GM12865 (cell line): ENCODE measurements at places on chromosomes 6 and 20.

- no peak for DNase-seq
These were observed 10.6 kb upstream of the FUCA2 start for GRCh38 chr6:143522039-143522600.

DNA sequence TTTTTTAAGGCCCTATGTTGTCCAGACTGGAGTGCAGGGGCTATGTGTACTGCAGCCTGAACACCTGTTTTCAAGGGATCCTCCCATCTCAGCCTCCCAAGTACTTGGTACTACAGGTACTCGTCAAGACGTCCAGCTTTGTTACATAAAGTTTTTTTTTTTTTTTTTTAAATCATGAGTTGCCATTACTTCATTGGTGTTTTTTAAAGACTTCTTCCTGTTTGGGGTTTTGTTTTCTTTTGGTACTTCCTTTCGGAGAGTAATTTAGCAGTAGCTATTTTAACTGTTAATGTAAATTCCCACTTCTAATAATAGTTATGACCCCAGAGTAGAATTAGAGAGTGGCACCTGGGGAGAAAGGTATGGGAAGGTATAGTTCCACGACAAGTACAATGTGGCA lies 10.5 kb downstream of the ZNFX1 start:
- DNase-seq, result peak; percentile 50

- DNase-seq, result no peak
These were observed 68.7 kb upstream of the MYL9 start for GRCh38 chr20:36472637-36473090.

GRCh38 chr6:22069306-22069800 lies 227.5 kb downstream of the PRL start:
- DNase-seq, result no peak

- peak; percentile 46 for DNase-seq
These were observed 514 bp downstream of the TCFL5 start for GRCh38 chr20:62860924-62861691.

- DNase-seq, result no peak
These were observed 916 bp upstream of the PPP1R11 start for GRCh38 chr6:30066082-30066481.

DNA sequence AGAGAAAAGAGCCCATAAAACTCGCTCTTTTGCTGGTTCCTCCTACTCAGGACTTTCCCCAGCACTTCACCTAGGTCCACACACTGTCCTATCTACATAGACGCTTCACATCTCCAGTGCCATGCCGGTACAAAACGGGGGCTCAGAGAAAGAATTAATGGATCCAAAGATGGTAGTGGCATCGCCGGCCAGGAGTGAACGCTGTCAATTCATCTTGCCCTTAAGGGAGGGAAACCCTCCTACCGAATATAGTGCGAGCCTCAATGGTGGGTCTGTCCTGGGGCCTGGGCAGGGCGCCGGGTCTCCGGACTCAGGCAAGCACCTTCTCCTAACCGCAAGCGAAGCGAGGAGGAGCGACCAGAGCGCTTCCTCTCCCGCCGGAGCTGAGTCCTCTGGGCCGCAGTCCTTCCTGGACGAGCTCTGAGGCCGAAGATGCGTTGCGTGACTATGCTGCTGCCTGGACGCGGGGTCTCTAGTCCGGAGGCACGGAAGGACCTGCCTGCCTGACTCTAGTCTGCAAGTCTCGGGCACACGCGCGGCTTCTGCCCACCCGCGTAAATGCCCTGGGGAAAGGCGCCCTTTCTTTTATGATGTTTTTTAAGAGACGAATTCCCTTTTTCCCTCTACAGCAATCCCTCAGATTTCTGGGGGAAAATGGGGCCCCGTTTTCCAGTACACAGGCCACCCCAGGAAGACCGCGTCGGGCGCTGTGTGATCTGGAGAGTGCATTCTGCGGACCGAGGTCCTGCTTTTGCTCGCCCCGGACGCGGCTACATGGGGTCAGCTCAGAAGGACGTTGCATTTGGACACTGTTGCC lies 100.1 kb upstream of the PRDM1 start:
- DNase-seq, result no peak

DNA sequence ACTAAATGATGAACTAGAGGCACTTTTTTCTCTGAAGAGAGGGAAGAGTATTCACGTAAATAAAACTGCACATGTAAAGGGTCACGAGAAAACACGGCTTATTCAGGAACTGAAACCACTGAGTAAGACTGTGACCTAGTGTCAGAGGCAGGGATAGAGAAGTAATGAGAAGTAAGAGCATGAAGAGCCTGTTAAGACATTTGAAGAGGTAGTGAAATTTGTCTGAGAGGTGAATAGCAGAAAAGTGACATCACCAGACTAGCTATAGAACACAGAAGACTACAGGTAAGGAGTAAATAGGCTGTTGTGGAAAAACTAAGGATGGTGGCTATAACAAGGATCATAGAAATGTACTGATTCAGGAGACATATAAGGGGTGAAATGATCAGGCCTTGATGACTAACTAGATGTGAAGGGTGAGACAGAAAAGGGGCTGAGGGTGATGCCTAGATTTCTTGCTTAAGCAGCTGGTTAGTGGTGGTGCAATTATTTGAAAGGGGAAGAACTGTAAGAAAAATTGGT lies 76.8 kb downstream of the REV3L start:
- DNase-seq, result peak; percentile 91

DNA sequence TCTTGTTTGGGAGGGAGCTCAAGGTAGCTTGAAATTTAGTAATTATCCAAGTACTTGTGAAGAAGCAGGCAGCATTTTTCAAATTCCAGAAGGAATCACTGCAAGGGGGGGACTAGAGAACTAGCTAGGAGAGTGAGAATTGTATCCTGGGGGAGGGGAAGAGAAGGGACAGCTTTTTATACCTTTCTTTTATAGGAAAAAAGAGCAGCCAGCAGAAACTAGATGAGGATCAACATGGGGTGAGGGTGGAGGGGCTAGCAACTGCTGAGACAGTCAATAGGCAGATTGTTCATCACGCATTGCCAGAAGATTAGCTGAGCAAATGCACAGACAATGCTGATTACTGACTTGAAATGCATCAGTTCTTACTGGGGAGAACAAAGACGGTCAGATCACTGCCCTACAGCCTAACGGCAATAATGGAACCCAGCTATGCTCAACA lies 514.3 kb upstream of the CITED2 start:
- DNase-seq, result no peak

GRCh38 chr6:154229786-154230185 lies 126.8 kb downstream of the IPCEF1 start:
- peak; percentile 74 for DNase-seq

DNA sequence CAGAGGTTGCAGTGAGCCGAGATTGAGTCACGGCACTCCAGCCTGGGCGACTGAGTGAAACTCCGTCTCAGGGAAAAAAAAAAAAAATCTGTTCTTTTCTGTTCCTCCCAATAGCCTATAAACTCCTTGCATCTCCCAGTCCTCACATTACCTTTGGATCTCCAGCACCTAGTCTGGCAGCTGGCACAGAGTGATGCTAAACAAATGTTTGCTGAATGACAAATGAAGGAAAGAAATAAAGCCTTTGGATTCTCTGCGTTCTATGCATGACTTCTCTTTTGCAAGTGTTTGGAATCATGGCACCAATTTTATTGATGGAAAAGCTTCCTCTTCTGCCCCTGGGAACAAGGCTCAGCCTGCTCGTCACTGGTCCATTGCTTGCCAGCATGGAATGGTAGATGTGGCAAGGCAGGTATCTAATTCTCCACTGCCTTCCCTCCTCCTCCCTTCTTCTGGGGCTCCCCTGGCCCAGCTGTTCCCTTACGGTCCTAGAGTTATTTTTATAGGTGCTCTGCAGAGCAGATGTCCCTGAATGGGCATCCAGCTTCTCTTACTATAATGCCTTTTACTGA lies 53.6 kb upstream of the FYN start:
- DNase-seq, result no peak

DNA sequence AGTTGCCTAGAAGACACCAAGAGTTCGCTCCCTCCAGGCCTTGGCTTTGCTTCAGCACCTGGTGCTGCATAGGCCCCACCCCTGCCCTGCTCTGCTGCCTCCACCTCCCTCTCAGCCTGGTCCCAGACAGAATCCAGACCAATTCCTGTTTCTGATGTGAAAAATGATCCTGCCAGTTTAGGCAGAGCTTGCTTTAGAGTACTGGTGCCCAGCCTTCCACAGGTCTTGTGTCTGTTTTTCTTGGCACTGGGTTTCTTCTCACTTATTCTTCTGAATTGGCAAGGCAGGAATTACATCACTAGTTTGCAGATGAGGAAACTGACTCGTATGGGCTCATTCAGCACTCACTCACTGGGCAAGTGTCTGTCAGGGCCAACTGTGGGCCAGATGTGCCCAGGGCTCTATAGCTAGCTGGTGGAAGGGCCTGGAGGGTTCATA lies 53.0 kb downstream of the HLA-A start:
- DNase-seq, result no peak

- no peak for DNase-seq
These were observed 55.8 kb upstream of the HIVEP2 start for GRCh38 chr6:143000811-143001210.

- DNase-seq, result no peak
These were observed 63.6 kb upstream of the SYNDIG1 start for GRCh38 chr20:24405810-24406209.

GRCh38 chr20:10994991-10995700 lies 321.3 kb upstream of the JAG1 start:
- no peak for DNase-seq

GRCh38 chr6:45979311-45979710 lies 36.3 kb downstream of the CLIC5 start:
- DNase-seq, result no peak

- DNase-seq, result no peak
These were observed 465.1 kb upstream of the CHD6 start for GRCh38 chr20:42083280-42083679.

- DNase-seq, result no peak
These were observed 69.7 kb downstream of the EFHC1 start for GRCh38 chr6:52489881-52490280.

- DNase-seq, result no peak
These were observed 58.8 kb upstream of the APCDD1L start for GRCh38 chr20:58573986-58574385.

DNA sequence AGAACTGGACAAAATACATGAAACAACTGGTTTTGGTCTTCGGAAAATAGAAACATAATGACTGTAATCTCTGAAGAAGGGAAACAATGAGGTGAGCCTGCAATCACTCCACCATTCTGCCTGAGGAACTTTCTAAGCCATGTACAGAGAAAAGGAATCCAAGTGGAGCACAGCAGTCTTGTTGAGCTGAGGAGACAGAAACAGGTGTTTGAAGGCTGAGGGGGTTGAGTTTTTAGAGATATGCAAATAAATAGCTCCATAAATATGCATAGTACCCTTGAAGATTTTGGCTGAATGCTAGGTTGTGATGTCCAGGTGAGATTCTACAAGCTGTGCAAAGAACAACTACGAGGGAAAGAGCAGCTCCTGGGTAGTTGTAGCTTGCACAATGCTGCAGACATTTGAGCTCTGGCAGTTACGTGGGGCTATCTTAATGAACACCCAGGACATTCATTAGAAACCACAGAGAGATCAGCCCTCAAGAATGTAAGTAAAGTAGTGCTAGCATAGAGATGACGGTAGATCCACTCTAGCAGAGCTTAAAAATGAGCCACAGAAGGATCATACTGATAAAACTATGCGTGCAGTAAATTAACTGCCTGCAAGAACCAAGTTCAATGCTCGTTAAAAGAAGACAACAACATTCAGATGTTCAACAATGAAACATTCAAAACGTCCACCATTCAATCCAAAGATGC lies 24.3 kb downstream of the TUBB2B start:
- peak; percentile 60 for DNase-seq

- DNase-seq, result no peak
These were observed 42.9 kb upstream of the UST start for GRCh38 chr6:148703900-148704299.

- no peak for DNase-seq
These were observed 31.1 kb downstream of the RNF217 start for GRCh38 chr6:124993327-124993726.

- peak; percentile 79 for DNase-seq
These were observed 104.0 kb downstream of the RTN4IP1 start for GRCh38 chr6:106525107-106525881.

DNA sequence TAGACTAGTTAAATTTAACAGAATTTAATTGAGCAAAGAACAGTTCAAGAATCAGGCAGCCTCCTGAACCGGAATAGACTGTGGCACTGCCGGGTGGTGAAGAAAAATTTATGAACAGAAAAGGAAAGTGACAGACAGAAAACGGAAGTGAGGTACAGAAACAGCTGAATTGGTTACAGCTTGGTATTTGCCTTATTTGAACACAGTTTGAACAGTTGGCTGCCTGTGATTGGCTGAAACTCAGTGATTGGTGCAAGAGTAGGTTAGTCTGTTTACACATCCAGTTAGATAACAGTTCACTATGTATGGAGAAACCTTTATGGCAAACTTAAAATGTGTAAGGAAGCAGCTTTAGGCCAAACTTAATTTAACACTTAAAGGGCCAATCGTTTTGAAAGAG lies 116.0 kb upstream of the CITED2 start:
- peak; percentile 41 for DNase-seq

DNA sequence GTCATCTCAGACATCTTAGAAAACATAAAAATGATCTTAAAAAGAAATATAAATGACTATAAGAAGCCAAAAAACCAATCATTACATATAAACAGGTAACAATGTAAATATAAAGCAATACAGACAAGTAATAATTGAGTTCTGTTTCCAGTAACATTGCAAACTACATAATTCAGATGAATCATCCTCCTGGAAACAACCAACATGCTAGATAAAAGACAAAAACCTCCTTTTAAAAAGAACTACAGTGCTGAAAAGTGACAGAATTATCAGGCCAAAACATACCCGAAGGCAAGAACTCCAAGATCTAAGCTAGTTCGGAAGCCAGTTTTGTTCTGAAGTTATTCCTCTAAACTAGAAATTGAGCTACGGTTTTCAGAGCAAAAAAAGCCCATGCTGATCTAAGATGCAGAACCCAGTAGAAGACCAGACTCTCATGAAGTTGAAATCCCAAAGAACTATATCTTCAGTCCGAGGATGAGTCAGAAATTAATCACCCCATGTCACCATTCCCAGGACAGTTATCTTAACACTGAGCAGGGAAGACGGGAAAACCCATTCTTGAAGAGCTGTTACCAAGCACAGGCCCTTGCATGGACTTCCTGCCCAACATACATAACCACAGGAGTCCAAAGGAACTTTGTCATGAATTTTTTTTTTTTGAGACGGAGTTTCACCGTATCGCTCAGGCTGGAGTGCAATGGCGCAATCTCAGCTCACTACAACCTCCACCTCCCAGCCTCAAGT lies 9.8 kb downstream of the PGM3 start:
- no peak for DNase-seq

GRCh38 chr20:24615353-24615752 lies 145.9 kb downstream of the SYNDIG1 start:
- DNase-seq, result no peak

- DNase-seq, result no peak
These were observed 20.2 kb downstream of the EYA2 start for GRCh38 chr20:46914789-46915379.

GRCh38 chr6:32120573-32121059 lies 7.4 kb downstream of the ATF6B start:
- DNase-seq, result no peak
